ENCODE measurements at places on chromosomes 16 and 17.

GRCh38 chr16:66247516-66248481, 118.7 kb upstream of the CDH5 start:
- DNase-seq = no peak

GRCh38 chr16:27598931-27599565, 49.1 kb downstream of the KATNIP start:
- DNase-seq = no peak

GRCh38 chr17:78878871-78879527, 24.0 kb downstream of the CEP295NL start:
- no peak for DNase-seq

GRCh38 chr17:43327421-43327820, 71.4 kb upstream of the ARL4D start:
- no peak for DNase-seq

DNA sequence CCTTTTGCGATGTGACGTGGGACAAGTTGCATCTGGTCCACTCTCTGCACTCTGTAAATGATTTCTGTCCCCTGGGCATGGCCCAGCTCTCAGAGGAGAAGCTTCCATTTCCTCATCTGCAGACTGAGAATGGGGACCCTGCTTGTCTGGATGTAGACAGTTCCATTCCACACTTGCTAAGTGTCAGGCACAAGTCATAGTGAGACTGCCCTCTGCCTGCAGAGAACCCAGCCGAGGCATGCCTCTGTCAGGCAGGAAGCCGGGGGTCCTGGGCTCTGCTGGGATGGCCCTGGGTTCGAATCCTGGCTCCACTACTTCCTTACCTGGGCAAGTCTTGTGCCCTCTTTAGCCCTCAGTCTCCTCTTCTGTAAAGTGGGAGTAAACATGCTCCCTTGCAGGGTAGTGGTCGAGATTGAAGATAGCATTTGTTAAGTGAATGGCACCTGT, 4.1 kb downstream of the MAP2K3 start:
- peak; percentile 69 for DNase-seq

DNA sequence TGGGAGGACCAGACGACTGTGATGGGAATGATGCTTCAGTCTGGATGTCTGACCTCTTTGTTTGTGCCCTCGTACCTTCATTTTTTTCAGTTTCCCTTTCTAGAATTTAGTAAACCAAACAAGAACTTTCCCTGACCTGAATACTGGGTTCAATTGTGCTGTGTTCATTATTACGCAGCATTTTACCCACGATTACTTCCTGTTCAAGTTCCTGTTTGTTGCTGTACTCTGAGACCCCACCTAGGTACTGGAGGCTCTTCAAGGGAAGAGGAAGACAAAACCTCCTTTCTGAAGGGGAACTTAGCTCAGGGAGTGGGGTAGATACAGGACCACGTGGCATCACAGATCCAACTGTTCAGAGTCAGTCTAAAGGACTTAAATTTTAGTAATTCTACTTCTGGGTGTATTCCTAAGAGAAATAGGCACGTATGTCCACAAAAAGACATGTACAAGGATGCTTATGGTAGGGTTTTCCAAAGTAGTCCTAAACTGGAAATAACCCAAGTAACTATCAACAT, 9.2 kb upstream of the PRKCB start:
- no peak for DNase-seq

DNA sequence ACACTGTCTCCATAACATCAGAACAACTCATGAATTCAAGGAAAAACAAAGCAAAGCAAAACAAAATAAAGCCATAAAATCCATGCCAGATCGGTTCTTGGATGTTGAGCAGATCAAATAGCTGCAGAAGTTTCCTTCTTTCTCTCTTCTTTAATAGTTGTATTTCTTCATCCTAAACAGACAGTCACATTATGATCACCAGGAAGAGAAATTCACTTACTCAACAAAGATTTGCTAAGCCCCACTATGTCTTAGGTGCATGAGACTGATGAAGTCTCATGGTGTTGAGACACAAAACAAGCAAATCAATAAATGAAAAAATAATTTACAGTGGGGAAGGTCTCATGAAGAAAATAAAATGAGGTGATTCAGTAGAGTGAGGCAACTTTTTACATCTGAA, 72.8 kb downstream of the WIPI1 start:
- DNase-seq = no peak

Measured in stimulated activated CD8-positive, alpha-beta memory T cell treated with anti-CD3 and anti-CD28 coated beads, Interleukin-4, amount 100 ng/mL, for 48 hours (primary cell).